Muscle of back (tissue), 13 donors: ENCODE measurements at places on chromosomes 1 and 21. TPM values are rescaled to one million over a fixed set of nuclear protein-coding genes. Genes with fewer than 3 reads are reported as not detected.

DNA sequence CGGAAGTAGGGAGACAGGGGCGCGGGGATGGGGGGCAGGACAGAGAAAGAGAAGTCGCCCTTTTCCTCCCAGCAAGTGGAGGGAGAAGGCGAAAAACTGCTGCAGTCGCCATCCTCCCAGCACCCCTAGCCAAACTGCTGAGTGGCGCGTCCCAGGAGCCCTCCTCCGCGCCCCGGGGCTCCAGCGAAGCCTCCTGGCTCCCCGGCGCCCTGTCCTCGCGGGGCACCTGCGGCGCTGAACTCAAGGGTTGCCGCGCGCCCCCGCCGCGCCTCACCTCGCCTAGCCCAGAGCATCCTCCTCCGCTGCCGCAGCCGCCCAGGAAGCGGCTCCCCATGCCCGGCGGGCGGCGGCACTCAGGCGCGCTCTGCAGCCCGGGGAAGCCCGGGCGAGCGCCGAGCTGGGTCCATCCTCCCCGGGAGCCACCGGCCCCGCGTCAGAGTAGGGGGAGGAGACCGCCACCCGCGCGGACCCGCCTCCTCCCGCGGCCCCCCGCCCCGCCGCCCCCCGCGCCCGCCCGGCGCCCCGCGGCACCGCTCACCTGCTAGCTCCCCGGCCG, at the start of gene DAB1:
Gene DAB1 (minus strand): TSS at position 405 of the 556 bp plus-strand sequence. CDS start 133,030 bp downstream, outside the sequence.
- no peak for DNase-seq

DNA sequence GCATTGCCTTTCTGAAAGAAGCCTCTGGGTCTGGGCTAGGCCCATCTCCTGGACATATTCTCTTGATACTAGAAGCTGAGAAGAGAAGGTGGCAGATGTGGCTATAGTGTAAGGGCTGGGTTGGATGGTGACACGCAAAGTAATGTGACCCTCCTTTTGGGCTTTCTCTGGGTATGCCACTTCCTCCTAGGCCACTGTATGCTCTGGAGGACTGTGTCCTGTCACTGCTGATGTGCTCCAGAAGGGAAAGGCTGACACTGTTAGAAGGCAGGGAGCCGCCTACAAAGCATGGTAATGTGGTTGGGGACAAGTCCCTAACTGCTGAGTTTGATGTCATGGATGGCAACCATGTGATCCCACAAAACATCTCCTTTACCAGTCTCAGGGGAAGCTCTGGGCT, 112.1 kb downstream of the BCAR3 start:
- DNase-seq: no peak

DNA sequence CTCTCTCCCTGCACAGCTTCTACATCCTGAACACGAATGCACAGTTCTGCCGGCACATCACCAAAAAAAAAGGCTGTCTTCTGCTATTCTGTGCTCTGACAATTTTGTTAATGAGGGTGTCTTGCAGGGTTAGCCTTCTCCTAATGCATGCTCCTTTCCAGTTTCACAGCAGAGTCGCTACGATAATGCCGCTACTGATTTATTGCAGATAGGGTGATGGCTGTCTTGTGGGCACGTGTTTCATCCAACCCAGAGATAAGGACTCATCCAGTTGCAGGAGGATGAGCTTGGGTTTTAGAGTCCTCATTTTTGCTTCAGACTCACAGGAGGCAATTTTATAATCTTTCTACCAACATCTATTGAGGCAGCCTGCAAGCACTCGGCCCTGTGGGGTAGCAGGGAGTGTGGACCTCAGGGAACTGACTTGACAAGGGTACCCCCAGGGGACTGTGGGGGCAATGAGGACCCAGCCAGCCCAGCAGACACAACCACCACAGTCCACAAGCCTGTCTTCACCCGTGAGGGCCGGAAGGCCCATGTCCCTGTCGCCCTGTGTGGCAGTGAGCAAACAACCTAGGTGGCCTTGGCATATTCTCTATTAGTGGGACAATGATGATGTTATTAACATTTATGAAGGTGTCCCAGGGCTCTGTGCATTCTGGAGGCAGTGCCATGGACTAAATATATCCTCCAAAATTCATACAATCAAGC, 15.4 kb upstream of the UTS2 start:
- DNase-seq: no peak

DNA sequence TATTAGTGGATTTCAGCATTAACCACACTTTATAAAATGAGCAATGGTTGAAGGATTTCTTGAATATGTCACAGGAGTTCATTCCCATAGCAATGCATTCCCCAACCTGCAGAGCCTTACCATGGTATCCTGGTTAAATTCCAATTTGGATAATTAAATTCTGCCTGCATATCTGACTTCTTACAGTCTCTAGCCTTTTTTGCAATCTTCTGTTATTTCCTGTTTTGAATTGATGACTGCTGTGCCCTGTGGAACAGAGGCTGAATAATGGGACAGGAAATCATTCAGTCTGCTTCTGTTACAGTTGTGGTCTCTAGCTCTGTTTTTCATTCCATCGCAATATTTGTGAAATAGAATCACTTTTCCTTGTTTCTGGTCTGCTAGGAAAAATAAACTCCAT, 1823.9 kb downstream of the PLA2G4A start:
- peak; percentile 89 for DNase-seq

- DNase-seq: no peak
Observed at GRCh38 chr1:157806431-157807149, 13.3 kb downstream of the FCRL1 start.

DNA sequence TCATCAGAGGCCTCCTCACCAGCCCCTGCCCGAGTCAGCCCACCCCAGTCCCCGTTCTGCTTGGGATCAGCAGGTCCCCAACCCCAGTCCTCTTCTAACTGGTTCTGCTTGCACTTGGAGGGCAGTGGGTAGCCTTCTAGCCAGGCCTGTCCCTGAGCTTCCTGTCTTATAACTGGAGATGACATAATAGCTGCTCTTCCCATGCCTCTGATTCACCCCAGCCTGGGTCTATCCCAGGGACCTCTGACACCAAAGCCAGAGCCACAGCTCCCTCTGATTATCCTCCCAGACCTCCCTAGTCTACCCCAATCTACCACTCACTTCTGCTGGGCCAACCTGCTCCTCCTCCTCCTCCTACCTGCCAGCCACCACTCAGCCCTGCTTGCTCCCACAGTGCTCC, 31.4 kb downstream of the IQGAP3 start:
- DNase-seq: no peak

DNA sequence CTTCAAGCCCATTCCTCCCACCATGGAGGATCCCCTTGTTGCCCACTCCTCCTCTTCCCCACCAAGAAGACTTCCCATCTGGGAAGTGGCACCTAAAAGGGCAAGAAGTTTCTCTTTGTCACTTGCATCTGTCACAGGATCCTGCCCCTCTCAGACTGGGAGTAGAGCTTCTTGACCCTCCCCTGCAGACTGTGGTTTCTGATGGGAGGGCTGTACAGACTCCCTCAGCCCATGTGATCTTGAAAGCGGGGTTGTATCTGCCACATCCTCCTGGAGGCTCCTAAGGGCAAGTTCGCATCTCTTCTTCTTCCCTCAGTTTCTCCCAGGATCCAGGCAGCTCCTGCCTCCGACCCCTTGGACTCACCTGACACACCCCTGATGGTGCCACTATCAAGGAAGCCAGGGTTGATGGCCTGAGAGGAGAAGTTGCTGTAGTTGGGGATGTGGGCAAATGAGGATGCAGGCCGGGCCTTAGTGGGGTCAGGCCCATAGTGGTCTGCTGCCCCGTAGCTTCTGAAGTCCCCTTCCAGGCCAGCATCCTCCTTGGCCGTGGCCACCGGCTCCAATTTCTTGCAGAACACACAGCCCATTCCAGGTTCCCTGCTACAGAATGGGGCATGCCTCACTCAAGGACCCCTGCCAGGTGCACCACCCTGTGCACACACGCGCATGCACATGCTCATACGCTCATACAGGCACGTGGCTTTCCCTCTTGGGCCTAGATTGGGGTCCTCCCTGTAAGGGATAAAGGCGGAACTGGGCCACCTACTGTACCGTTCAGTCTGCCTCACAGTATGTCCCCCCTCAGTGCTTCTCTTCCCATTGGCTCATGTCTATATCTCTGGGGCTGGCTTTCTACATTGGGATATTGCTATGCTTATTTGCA, 11.4 kb downstream of the FGR start:
- DNase-seq: no peak

DNA sequence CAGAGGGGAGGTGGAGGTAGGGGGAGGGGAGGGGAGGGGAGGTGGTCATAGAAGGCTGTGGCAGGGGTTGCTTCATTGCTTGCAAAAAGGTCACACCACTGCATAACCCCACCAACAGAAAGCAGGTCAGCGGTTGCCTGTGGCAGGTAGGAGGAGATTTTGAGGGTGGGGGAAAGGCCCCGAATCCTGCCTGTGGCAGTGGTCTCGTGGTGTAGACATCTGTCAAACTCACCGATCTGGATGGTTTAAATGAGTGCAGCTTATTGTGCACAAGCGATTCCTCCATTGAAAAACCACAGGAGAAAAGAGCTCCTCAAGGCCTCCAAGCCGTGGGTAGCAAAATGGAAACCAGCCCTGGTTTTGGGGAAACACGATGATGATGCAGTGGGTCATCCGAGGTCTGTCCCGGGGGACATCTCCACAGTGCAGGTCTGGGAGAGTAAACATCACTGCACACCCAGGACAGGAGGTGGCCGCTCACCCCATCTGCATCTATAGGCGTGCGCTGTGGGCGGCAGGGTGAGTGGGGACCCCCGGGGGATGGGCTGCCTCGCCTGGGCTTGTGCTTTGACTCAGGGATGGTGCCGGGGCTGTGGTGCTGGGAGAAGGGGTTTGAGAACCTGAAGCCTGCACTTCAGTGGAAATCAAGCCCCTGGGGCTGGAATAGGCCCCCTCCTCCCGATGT, 112.3 kb downstream of the CRYAA start:
- DNase-seq: no peak

BTBD8 gene
- 2.2 TPM for polyA plus RNA-seq

IGSF21 gene
- polyA plus RNA-seq: 0.31 TPM

CYP4Z1 gene
- 0.39 TPM for polyA plus RNA-seq

DNASE2B gene
- polyA plus RNA-seq: 0.14 TPM

- no peak for DNase-seq
Observed at GRCh38 chr21:36470294-36470693, 9.6 kb downstream of the CLDN14 start.

HCN3 gene
- polyA plus RNA-seq: 5.8 TPM

DNALI1 gene
- 12.1 TPM for polyA plus RNA-seq

DNA sequence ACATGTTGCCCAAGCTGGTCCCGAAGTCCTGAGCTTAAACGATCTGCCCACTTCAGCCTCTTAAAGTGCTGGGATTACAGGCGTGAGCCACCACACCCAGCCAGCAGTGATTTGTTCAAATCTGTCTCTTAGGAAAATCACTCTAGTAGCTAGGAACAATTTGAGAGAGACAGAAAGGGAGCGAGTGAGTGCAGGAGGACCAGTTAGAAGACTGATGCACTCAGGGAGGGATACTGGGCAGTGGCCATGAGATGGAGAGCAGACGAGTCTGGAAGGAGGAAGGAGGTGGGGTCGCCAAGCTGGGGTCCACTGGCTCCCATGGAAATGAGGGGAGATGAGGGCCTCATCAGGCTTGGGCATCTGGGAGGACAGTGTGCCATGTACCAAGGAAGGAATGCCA, 23.6 kb upstream of the SSBP3 start:
- DNase-seq: no peak

THEM5 gene
- 0.63 TPM for polyA plus RNA-seq

DNA sequence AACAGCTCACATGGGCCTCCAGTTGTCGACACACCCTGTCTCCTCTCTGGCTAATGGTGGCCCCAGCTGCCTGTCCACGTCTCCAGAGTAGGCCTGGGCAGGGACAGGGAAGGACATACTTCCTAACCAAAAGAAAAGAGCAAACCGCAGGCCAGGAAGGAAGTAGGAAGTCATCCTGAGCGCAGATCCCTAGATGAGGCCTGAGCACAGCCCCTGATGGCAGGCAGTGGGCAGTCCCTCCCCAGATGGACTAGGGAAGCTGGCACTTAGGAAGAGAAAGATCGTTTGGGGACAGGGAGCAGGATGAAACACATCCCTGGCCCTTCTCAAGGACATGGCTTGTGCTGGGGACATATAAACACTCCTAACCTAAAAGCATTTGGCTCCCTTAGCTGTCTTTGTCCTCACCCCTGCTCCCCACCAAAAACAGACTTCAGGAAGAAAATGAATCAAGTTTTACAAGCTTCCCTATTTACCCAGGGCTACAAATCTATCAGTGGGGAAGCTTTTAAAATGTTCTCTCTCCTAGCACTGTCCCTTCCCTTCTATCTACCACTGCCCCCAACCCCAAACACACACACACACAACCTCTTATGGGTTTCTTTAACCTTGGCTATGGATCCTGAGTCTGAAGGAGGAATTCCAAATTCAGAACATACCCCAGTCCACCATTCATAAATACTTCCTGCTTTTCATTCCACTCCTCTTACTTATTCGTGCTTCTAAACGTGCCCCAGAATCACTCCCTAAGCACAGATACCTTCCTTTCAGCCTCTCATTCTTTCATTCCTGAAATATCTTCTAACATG, 21.1 kb downstream of the SSBP3 start:
- DNase-seq: no peak

GRCh38 chr1:79895573-79895972, 889.0 kb upstream of the ADGRL4 start:
- no peak for DNase-seq

DNA sequence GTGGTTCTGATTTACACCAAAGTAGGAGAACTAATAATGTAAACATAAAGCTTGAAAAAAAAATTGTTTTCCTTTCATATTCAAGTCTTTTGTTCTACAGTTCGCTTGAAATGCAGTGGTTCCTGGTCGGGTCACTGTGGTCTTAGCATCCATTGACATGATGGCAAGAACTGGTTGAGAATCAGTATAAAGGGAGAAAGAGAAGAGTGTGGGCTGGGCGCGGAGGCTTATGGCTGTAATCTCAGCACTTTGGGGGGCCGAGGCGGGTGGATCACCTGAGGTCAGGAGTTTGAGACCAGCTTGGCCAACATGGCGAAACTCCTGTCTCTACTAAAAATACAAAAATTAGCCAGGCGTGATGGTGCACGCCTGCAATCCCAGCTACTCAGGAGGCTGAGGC, 250.9 kb downstream of the BACH1 start:
- DNase-seq: no peak

- no peak for DNase-seq
Observed at GRCh38 chr1:210412240-210412639, 83.5 kb downstream of the HHAT start.

DNA sequence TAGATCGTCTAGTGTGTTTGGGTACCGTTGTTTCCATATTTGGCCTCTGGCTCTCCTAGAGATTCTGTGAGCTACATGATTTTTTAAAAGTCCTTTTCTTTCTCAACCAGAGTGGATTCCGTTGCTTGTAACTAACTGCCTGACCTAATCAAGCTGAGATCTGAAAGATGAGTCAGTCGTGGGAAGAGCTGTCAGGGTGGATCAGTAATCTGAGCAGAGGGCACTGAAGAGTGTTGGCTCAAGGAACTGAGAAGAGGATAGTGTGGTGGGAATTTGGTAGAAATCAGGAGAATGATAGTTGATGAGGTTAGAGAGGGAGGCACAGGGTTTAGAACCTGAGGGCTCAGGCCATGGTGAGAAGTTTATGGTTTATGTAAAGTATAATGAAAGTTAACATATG, 52.2 kb downstream of the TRAF5 start:
- no peak for DNase-seq
